Activated naive CD8-positive, alpha-beta T cell treated with anti-CD3 and anti-CD28 coated beads, Interleukin-2, amount 50 U/mL, for 16 hours (primary cell): ENCODE measurements at places on chromosomes 5 and 9.

GRCh38 chr5:36723912-36724311, 117.5 kb downstream of the SLC1A3 start:
- DNase-seq: no peak

GRCh38 chr9:112408819-112409218, 28.9 kb downstream of the HSDL2 start:
- DNase-seq: no peak

- no peak for DNase-seq
Measured at GRCh38 chr9:91856419-91856818, 93.6 kb downstream of the ROR2 start.

- DNase-seq: no peak
Measured at GRCh38 chr5:162995568-162995967, 441.8 kb upstream of the CCNG1 start.

DNA sequence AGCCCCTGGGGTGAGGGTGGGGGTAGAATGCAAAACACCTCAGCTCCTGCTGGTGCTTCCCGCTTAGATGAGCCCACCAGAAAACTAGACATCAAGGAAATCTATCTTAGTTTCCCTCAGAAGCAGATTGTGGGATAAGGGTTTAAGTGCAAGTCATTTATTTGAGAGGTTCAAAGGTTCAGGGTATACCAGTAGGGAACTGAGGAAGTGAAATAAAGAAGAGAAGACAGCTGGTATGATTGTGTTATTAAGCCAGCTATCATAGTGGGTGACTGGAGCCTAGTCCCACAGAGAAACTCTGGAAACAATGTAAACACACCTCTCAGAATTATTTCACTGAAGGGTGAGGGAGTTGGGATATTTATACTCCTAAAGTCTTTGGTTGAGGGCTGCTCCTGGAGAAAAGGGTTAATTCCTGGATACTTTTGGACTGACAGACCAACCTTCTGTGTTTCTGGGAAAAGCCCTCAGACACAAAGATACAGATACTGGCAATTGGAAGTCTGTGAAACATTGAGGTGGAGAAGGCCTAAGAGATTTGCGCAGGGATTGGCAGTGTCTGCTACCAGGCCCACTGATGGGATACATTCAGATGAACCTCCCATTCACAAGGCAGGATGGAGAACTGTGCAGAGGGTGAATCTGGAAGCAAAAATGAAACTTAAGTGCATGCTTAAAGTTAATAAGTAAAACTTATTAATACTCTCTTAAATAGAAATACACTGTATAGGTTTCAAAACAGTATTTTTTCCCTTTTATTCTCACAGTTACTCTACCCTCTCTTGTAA, 6.4 kb upstream of the DCTN4 start:
- DNase-seq: no peak

DNA sequence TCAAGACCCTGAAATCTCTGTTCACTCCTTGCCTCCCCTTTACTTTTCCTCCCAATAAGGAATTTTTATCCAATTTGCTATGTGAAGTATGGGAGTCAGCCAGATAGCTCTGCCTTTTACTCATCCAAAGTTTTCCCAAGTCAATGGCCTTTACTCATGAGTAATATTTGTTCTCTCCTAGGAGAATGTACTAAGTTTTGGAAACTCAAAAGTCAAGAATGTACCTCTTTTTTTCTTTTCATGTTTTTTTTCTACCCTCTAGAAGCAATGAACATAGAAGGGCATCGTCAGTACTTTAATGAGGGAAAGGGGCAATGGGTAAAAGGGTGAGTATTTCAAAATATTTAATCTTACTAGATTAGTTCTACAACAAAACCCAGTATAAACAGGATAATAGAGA, 140.2 kb upstream of the SGCD start:
- DNase-seq: no peak
